ENCODE measurements at places on chromosomes 16 and 17.

DNA sequence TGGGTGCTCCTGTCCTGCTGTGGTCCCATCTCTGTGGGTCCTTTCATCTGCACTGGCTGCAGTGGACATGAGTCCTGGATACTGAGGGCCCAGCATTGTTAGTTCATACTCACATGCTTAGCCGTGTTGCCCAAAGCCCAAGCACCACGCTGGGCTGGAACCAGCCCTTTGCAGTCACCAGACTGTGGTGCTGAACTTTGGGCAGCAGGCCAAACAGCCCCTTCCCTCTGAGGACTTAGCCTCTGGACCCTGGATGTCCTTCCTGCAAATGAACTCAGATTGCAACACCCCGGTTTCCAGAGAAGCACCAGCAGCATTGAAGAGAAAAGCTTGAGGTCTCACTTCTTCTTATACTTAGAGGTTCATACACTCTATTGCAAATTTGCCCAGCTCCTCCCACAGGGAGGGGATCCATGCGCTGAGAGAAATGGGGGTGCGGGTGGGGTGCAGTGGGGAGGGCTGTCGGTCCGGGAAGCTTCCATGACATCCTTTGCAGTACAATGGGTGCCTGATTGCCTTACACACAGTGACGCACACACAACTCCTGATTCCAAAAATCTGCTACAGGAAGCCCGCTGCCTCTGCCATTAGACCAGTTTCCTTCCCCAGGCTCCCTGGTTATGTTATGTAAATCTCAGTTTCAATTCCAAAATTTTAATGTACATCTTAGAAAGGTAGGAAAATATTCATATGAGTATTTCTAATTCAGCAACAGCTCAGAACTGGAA lies 65.8 kb downstream of the RGS9 start:
- DNase-seq, result no peak

DNA sequence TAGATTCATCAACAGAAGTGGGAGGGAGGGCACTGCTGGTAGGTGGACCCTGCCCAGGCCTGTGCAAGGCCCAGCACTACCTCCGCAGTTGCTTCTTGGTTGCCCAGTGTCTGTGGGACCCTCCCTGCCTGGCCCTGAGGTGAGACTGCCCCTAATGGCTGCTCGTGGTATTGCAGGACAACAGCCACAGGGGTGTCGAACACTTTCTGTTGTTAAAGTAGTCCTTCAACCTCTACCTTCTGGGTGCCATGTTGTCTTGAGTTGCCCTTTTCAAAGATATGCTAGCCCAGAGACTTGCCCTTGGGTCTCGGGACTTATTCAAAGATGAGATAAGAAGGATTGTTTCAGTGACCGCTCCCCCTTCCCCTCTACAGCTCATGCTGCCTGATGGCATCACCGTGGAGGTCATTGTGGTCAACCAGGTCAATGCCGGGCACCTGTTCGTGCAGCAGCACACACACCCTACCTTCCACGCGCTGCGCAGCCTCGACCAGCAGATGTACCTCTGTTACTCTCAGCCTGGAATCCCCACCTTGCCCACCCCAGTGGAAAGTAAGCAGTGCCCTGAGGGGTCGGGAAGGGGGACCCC lies 29.1 kb downstream of the AKAP1 start:
- DNase-seq, result peak; percentile 71

DNA sequence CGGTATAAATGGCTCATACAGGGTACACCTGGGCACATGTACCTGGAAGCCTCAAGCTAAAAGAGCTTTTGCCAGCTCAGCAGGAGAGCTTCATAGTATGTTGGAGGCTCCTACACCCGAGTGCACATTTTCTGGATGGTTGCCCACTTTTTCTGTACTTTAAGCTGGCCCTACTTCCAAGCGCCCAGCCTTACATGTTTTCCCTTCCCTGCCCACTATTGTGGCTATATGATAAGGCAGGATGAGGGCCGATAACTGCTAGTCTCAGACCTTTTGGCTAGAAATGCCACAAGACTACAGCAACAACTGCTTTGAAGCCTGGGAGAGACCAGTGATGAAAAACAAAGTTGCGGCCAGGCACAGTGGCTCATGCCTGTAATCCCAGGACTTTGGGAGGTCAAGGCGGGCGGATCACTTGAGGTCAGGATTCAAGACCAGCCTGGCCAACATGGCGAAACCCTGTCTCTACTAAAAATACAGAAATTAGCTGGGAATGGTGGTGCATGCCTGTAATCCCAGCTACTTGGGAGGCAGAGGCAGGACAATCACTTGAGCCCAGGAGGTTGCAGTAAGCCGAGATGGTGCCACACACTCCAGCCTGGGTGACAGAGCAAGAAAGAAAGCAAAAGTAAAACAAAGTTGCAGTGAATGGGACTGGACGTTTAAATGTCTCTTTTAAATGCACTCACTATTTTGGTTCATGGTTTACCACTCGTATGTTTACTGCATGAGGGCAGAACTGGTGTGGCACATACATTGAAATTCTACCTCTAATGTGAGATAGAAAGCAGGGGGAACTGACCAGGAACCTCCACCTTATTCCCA lies 14.2 kb upstream of the MARCHF10 start:
- no peak for DNase-seq

DNA sequence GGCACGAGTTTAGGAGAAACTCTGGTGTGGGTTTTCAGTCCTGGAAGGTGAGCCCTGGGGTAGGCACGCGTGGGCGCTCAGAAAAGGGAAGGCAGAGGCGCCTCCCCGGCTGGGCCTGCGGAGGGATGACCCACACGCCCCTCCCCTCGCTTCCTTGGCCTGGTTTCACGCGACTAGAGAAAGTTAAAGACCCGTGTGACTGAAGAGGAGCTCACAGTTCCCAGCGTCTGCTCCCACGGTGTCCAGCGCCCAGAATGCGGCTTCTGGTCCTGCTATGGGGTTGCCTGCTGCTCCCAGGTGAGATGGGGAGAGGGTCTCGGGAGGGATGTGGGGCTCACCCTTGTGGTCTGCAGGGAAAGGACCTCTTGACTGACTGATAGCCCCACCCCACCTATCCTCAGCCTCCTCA lies at the start of gene CD300LG:
CD300LG (plus strand) TSS at position 214 of the 409 bp plus-strand sequence; CDS start at position 255, 41 bp downstream.
- DNase-seq, result no peak

DNA sequence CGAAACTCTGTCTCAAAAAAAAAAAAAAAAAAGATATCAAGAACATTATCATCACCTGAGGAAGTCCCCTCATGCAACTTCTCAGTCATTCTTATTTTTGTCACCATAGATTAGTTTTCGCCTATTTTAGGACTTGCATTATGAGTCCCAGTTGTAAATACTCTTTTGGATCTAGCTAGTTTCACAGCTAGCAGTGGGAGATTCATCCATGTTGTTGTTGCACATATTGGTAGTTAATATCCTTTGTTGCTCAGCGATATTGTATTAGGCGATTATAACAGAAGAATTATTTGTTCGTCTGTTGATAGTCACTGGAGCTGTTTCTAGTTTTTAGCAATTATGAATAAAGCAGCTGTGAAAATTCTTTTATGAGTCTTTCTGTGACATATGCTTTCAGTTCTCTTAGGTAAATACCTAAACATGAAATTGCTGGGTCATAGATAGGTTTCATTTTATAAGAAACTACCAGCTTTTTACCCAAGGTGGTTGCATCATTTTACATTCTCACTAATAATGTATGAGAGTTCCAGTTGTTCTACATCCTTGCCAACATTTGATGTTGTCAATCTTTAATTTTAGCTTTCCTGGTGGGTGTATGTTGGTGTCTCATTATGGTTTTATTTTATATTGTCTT lies 40.7 kb upstream of the MAP3K14 start:
- no peak for DNase-seq

DNA sequence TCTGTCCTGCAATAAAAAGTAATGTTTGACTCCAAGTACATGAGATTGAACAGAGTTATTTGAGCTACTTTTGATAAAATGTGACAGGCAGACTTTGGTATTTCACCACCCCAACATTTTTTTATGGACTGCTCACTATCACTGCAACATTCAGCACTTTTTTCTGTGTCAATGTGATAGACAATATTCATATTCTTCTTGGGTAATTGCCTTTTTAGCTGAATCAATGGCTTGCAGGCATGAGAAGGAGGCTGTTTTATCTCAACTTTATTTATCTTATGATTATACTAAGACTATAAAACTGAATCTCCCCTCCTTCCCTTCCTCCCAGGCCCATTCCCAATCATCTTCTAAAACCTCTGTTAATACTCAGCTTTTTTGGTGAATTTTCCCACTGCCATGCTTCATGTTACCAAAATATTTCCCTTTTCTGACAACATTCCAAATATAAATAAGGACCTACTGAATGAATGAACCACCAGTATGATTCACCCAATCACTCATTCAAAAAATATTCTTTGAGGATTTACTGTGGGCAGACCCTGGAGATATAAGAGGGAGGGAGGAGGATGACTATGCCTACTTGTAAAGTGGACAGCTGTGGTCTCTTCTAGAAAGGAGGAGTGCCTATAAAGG lies 67.6 kb downstream of the CDH13 start:
- DNase-seq, result no peak

- no peak for DNase-seq
Measured at GRCh38 chr17:49920030-49920769, 48.8 kb upstream of the DLX4 start.

GRCh38 chr17:17971431-17972125 lies 622 bp downstream of the TOM1L2 start:
- DNase-seq, result peak; percentile 81

DNA sequence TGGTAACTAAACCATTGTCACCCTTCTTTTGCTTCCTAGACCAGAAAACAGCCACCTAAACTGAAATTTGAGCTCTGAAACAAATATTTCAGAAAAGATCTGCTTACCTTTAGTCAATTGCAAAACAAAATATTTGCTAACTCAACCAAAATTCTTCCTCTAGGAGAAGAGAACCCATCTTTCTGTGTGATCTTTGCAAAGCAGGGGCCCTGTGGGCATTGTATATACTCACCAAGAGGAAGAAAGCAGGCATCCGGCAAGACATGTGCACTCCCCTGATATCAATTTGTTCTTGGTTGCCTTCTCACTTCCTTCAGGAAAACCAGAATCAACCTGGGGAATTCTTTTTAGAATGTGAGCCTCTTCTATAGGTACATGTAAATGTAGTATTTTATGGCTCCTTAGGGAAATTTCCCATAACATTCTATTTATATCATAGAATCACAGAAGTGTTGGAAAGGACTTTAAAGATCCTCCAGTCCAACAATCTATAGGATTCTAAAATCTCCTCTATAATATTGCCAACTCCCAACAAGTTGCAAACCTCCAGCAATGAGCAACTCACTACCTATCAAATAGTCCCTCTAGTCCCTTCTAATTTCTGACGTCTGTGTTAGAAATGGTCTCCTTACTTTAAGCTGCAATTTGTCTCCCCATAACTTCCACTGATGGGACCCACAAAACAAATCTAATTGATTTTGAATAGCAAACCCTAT lies 966 bp downstream of the SLFN14 start:
- DNase-seq, result no peak

- DNase-seq, result peak; percentile 61
Measured at GRCh38 chr16:58110571-58111301, 18.4 kb downstream of the CFAP20 start.

DNA sequence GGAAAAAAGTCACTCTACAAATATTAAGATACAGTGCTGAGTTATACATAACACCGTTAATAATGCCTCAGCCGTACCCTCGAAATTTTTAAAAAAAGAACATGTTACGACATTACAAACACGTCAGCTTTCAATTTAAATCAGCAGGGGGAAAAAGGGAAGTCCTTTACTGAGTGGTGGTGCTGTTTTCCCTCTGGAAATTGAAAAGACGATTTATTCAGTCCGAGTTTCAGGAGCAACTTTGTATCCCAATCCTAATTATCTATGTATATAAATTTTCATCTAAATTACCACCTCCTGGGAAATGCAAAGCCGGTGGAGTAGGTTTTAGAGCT lies 1.3 kb downstream of the NETO2 start:
- no peak for DNase-seq

- DNase-seq, result no peak
Measured at GRCh38 chr17:17954079-17954478, 18.1 kb downstream of the TOM1L2 start.

DNA sequence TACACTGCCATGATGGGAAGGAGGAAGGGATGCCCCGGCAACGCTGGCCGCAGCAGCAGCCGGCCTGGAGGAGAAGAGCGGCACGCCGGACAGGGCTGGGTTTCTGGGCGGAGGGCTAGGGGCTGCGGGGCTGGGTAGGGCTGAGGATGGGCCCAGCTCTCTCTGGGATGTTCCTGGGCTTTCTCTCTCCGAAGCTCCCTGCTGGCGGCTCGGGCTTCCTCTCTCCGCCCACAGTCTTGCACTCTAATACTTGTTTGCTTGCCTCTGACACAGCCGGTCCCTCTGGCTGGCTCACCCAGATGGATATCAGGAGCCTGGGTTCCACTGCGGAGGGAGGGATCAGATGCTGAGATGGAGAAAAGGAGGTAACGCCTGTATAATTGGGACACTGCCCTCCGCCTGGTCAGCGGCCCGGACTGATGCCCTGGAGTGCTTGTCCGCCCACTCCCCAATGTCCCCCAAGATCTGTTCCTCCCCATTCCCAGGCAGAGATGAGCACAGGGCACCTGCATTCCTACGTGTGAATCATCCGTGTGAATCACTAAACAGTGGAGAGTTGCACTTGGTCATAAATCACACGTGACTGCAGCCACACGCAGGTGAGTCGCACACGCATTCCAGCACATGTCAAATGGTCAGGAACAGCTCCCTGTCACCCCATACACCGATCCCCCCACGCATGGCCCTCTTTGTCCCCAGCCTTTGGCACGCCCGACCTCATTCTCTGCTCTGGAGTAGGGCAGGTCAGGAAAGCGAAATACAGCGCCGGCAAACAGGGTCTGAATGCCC lies at the start of gene ALOXE3:
ALOXE3 (minus strand) TSS at position 535 of the 789 bp plus-strand sequence; CDS start at position 11, 524 bp downstream.
- no peak for DNase-seq

DNA sequence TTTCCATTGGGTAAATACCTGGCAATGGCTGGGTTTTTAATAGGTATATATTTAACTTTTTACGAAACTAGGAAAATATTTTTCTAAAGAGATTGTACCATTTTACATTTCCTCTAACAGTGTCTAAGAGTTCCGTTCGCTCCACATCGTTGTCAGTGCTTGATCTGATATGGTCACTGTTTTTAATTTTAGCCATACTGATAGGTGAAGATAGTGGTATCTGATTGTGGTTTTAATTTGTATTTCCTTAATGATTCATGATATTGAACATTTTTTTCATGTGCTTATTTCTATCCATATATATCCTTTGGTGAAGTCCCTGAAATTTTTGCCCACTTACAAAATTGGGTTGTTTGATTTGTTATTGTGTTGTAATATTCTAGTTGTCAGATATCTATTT lies 117.7 kb downstream of the CHD9 start:
- DNase-seq, result no peak

DNA sequence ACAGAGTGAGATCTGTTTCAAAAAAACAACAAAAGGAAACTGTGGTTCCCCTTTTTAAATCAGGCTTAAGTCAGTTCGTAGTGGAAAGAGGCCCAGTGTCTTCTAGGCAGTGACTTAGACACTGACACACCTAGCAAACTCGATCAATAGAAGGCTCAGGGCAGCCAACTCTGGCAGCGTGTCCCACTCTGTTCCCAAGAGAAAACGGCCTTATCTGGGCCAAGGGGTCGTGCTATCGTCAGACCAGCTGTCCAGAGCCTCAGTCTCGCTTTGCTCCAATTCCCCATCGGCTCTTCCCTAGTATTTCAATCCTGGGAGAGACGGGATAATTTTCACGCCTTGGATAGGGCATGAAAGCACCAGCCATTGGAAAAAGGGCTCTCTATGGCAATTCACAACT lies 72.9 kb downstream of the SLC5A11 start:
- no peak for DNase-seq

GRCh38 chr17:27741971-27742575 lies 58.3 kb downstream of the NOS2 start:
- DNase-seq, result no peak
